Glutamatergic neuron (in vitro differentiated cells): ENCODE measurements at places on chromosomes 12 and 14. TPM values are rescaled to one million over a fixed set of nuclear protein-coding genes. Genes with fewer than 3 reads are reported as not detected.

Gene CYP27B1
- 1.7 TPM for total RNA-seq

Gene NUMB
- 48.0 TPM for total RNA-seq

Gene ANKRD33
- total RNA-seq: not detected

Gene SMIM41
- 0.88 TPM for total RNA-seq

GRCh38 chr12:107514887-107515445 lies 170.6 kb upstream of the PWP1 start:
- no peaks in the 10 kb centered on the region for H3K36me3 ChIP-seq
- no peak overlapping the region for H3K27ac ChIP-seq
- H3K27me3 ChIP-seq: peaks cover 4% of the 10 kb centered on the region
- no peak for DNase-seq

DNA sequence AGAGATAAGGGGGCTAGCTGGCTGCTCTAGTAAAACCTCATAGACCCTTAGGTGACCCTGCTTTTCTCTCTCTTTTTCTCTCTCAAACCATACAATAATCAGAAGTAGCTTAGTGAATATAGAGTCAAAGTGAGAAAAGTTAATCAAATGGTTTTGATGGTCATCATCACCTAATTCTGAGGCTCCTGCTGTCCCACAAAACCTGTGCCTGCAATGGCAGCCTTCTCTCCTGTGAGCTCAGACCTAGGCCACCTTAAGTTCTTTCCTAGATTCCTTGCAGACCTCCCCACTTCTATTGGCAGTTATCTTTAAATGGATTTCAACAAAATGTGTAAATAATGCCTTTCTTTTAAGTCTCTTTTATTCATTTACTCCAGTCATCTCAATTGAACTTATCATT lies 1.5 kb upstream of the RPAP3 start:
- peaks cover 17% of the 10 kb centered on the region for H3K4me1 ChIP-seq
- H3K27me3 ChIP-seq: peaks cover 4% of the 10 kb centered on the region
- no peaks in the 10 kb centered on the region for H3K36me3 ChIP-seq
- H3K4me3 ChIP-seq: no peak overlapping the region
- H3K27ac ChIP-seq: no peak overlapping the region

DNA sequence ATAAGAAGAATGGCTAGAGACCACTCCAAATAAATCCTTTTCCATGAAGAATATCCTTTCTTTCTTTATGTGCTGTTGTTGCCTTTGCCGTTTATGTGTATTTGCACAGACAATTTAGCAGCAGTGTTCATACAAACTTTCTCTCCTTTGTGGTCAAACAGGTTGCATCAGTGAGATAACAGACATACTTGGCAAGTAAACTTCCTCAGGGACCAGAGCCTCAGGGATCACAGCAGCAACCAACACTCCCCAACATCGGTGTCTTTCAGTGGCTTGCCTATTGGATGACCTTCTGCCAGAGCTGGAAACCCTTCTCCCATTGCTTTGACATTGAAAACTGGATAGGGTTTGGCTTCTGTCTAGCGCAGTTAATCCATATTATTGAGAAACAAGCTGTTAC lies 252.2 kb downstream of the BTG1 start:
- H3K4me1 ChIP-seq: peaks cover 16% of the 10 kb centered on the region
- H3K27me3 ChIP-seq: peaks cover 2% of the 10 kb centered on the region
- no peaks in the 10 kb centered on the region for H3K36me3 ChIP-seq
- H3K4me3 ChIP-seq: no peak overlapping the region
- H3K27ac ChIP-seq: no peak overlapping the region

DNA sequence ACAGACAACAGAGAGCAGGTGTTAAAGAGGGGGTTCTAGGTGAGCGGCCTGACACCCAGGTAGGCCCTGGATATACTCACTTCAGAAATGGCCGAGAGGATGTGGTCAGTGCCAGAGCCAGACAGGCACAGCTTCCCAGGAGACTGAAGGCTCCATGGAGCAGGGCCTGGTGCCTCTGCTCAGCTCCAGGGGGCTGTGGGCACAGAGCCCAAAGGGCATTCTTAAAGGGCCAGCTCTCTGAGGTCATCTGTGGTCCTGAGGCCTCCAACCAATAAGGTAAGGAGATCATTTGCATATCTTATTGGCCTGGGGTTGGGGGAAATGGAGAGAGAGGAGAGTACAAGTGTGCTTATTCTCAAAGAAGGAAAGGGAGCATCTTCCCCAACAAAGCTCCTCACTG lies 9.7 kb upstream of the PCK2 start:
- peaks cover 10% of the 10 kb centered on the region for H3K36me3 ChIP-seq
- no peak for DNase-seq
- no peak overlapping the region for H3K4me3 ChIP-seq
- peaks cover 21% of the 10 kb centered on the region for H3K27me3 ChIP-seq

DNA sequence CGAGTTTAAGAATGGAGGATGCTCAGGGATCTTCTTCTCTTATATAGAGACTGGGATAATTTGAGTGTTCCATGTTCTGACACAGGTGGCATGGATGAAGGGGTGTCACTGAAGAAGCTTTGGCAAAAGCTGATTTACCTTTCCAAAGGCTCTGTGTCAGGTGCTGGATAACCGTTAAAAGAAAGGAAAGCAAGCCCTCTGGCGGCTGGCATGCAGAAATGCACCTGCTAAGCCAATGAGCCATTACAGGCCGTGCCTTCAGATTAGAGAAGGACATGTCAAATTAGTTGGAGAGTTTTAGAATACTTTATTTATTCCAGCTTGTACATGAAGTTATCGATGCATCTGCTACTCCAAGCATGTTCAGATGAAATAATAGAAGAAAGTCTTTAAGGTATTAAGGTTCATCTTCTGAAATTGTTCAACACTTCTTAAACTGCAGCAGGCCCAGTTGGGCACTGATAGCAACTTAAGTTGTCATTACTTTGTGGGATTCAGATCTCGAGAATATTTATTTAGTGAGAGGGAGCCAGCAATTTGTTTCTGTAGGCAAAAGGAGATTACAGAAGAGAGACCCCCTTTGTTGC lies 678.2 kb downstream of the NRXN3 start:
- H3K27ac ChIP-seq: no peak overlapping the region
- no peak overlapping the region for H3K4me3 ChIP-seq
- peaks cover 1% of the 10 kb centered on the region for H3K27me3 ChIP-seq
- no peaks in the 10 kb centered on the region for H3K36me3 ChIP-seq

DNA sequence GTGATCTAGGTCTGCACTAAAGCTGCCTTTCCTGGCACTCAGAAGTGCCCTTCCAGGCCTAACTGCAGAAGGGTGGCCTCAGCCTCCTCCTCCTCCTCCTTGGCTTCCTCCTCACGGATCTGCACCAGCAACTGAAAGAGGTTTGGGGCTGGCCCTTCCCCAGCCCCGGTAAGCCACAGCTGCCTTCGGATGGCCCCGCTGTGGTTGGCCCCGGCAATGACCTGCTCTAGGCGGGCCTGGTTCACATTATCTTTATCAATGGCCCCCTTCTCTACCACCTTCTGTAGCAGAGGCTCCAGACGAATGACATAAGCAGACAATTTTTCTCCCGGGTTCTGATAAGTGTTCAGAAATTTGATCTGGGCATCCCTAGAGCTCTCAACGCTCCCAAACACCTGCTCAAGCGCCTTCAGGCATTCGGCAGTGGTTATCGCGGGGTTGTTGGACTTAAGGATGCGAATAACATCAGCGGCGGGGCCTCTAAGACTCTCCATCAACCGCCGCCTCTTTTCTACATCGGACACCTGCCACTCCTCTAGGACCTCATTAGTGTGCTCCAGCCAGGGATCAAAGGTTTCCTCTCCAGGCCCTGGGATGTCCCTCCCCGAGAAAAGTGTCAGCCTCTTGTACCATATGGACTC lies 1.5 kb downstream of the PNMA1 start:
- H3K27me3 ChIP-seq: peaks cover 19% of the 10 kb centered on the region
- peak overlapping the region; percentile 96 for H3K4me3 ChIP-seq
- H3K4me1 ChIP-seq: peaks cover 29% of the 10 kb centered on the region
- H3K27ac ChIP-seq: peak overlapping the region; percentile 97

DNA sequence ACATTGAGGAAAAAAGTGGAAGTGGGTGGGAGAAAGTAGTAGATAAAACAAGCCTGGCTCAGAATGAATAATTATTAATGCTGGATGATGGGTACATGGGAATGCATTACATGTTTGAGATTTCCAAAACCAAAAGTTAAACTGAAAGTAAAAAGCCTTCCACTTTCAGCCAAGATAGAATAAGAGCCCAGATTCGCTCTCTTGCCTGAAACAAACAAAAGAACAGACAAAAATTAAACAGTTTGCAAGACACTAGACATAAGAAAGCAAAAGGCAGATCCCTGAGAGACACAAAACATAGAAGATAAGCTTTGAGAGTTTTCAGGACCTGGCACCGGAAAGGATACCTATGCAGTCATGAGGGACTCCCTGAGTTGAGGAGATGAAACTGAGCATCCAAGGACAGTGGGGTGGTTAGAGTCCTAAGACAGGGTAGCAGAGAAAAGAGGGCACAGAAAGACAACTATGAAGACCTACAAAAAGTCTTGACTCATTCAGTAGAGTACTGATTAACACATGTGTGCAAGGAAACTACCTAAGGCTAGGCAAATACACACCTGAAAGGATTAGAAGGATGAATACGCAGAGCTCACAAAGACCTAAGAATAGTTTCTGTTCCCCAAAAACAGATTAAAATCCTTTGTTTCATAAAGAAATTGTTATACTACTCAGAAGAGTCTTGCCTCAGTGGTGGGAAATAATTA lies 54.1 kb downstream of the CEP83 start:
- H3K27ac ChIP-seq: no peak overlapping the region
- DNase-seq: no peak
- peaks cover 3% of the 10 kb centered on the region for H3K27me3 ChIP-seq
- H3K36me3 ChIP-seq: no peaks in the 10 kb centered on the region
- H3K4me3 ChIP-seq: no peak overlapping the region
- no peaks in the 10 kb centered on the region for H3K4me1 ChIP-seq
